ENCODE measurements at places on chromosomes 4 and X.

- DNase-seq = no peak
These were observed 509.6 kb upstream of the FAM241A start for GRCh38 chr4:111635646-111636045.

DNA sequence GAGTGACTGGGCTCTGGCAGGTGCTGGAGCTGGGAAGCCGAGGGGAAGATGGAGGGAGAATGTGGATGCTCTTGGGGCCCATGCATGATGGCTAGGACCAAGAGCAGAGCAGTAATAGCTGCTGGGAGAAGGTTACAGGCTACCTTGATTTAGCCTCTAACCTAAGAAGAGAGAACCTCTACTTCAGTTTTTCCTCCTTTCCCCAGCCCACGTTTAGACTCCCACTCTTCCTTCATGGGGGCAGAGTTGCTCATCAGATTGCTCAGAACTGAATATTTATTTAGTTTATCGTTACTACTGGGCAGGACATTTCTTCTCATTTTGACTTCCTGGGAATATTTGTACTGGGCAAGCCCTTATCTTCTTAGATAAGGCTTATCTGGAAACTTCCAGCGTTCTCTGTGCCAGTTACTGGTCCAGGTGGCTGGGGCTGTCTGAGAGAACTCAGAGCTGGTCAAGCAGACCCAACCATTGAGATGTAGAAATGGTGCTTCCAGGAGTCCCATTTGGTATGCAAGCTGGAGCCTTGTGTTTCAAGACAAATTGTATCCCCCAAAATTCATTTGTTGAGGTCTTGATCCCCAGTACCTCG lies 442.9 kb upstream of the BOD1L1 start:
- no peak for DNase-seq

GRCh38 chr4:129970801-129971200 lies 874.8 kb downstream of the C4orf33 start:
- no peak for DNase-seq

GRCh38 chr4:64508089-64508488 lies 98.8 kb upstream of the TECRL start:
- no peak for DNase-seq

DNA sequence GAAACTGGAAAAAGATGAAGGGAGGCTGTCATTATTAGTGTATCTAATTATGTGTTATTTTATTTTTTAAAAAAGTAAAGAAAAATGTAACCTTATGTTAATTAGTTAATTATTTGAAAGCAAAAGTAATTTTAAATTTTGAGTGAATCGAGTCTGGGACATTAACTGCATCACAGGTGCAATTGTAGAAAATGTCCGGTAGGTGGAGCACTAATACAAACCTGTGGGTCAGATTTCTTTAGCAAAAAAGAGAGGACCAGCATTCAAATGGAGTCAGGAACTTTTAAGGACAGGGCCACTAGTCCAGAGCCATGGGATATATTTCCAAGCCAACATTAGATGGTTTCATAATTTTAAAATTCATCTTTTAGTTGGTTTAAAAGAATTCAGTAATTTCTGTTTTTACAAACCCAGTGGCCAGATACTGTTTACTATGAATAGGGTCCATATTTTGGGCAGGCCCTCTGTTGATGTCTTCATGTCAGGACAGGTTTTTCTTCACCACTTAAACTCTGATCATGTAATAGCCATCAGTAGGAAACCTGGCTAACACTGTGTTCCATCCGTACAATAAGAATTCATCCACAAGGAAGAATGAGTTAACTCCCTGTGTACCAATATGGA lies 27.2 kb downstream of the BST1 start:
- peak; percentile 35 for DNase-seq

DNA sequence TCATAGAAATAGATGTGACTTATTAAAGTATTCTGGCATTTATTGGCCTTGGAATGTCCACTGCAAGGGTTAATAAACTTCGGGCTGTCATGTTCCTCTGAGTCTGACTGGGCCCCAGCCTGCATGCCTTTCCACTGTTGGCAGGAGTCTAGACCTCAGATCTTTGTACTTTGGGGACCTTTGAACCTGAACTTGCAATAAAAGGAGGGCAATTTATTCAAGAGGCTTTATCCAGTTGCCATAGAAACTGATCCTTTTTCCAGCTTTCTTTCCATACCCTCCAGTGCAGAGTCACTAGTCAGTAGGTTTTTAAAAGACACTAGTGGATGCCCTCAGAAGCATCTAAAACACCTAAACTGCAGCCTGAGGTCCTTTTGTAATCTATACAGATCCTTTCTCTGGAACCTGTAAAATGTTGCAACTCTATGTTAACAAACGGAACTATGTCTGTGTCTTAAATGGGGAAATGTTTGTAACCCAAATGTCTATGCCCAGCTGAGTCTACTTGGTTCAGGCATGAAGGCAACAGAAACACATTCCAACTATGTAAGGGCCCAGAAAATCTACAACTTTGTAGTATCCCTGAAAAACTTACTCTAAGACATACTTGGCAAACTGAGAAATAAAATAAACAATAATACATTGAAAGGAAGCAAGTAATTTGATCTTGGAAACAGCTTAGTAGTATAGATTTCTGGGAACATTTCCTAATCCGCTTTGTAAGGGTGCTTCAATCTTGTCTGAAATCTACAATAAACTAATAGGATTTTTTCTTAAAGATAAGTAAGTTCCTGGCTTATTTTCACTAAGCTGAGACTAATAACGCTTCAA lies 41.5 kb downstream of the SOWAHB start:
- DNase-seq = no peak

DNA sequence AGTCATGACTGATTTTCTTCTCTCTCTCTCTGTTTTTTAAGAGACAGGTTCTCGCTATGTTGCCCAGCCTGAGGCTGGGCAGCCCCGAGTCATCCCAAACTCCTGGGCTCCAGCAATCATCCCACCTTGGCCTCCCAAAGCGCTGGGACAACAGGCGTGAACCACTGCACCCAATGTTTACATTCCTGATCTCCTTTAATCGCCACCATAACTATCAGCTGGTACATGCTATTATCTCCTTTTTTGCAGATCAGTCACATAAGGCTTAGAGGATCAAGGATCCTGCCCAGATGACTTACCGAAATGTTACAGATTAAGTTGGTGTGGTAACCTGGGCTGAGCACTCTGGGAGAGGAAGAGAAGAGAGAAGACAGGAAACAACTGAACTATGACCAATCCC lies 1.5 kb upstream of the USP46 start:
- DNase-seq = no peak

DNA sequence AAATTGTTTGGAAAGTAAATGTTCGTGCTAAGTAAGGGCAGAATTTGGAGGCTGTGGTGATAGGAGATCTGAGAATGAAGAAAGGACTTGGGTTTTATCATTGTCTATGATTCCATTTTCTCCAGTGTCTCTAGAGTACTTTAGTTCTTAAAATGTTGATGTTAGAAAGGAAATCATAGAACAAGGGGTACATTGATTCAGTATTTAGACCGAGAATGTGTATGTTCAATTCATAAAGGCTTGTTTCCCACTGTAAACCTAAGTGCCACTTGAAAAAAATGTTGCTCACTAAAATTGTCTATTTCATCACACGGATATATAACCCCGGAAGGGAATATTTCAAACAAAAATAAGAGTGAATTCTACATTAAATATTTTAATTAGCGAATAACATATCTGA lies 159.3 kb upstream of the ETNPPL start:
- DNase-seq = no peak

- DNase-seq = no peak
These were observed 23.3 kb downstream of the HAND2 start for GRCh38 chr4:173506597-173507211.

DNA sequence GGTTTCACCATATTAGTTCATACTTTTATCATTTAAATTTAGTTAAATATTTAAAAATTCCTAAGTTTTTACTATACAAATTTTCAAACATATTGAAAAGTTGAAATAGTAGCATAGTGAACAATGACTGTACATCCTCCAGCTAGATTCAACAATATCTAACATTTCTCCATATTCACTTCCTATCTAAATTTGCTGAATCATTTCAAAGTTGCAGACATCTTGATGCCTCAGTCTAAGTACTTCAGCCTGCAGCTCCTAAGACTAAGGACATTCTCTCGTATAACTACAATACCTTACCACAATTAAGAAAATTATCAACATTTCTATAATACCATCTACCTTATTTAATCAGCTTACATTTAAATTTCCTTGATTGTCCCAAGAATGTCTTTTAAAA lies 132.7 kb downstream of the TMEM164 start:
- no peak for DNase-seq
